ENCODE measurements at places on chromosomes 12 and 14.

GRCh38 chr12:13365748-13366366 lies 169.3 kb downstream of the EMP1 start:
- no peak for DNase-seq

DNA sequence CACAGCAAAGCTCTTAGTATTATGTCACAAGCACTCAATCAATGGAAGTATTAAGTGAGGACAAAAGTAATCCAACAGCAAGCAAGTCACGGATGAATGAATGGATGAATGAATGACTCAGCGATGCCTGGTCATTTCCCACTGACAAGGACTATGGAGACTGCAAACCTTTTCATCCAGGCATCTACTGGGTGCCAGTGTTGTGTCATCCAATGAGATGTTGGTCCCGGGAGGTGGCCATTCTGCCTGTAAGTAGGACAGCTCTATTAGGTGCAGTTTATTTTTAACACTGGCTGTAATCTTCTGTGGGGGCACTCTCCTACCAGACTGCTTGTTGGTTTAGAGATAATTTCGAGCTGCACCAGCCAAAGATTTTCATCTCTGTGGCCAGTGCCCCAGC lies 39.4 kb downstream of the STAB2 start:
- no peak for DNase-seq

GRCh38 chr14:50750323-50750722 lies 80.6 kb downstream of the NIN start:
- no peak for DNase-seq

DNA sequence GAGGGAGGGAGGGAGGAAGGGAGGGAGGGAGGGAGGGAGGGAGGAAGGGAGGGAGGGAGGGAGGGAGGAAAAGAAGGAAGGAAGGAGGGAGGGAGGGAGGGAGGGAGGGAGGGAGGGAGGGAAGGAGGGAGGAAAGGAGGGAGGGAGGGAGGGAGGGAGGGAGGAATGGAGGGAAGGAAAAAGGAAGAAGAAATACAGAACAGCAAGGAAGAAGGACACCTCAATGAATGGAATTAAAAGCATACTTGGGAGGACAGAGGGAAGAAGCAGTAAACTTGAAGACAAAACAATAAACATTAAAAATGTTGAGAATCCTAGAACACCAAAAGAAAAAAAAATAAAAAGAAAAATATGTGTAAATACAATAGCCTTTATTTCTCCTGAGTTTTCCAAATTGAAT lies 6.2 kb downstream of the OR4Q2 start:
- no peak for DNase-seq

DNA sequence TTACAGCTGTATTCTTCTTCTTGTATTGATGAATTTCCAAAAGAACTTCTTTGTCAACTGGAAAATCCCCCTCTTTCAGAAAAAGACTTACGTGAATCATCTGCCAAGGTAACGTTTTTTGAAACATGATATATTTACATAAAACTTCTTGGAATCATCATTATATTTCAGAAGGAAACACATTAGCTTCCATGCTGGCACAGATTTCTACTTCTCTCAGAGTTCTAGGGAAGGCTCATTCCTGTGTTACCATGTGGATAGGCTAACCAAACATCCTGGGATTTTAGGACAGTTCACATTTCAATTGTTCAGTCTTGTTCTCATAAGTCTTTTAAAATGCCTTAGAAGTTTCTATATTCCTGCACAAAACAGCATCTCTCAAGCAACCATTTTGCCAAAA lies 120.3 kb upstream of the NEDD1 start:
- DNase-seq, result no peak
